ENCODE measurements at places on chromosomes 1 and 21.

GRCh38 chr1:16215882-16216753, 3.7 kb upstream of the ARHGEF19 start:
- no peak for DNase-seq

GRCh38 chr1:61842863-61843514, 100.7 kb downstream of the PATJ start:
- DNase-seq, result no peak

DNA sequence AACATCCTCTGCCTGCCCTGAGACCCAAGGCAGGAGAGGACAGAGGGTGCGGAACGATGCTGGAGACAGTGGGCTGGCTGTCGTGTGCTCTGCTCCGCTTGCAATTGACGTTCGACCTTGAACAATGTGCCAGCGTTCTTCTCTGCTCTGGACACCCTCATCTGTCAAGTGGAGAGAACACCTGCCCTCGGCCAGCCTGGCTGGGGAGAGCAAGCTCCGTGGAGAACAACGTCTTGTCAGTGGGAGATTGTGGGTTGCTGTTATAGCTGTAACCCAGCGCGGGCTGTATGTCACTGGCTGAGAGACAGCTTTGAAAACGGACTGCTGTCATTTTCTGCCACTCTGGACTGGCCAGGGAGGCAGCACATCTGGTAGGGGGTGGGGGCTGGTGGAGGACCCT, 14.7 kb downstream of the KIAA1614 start:
- DNase-seq, result no peak

GRCh38 chr1:207904391-207904790, 6.5 kb downstream of the CD34 start:
- DNase-seq, result no peak

DNA sequence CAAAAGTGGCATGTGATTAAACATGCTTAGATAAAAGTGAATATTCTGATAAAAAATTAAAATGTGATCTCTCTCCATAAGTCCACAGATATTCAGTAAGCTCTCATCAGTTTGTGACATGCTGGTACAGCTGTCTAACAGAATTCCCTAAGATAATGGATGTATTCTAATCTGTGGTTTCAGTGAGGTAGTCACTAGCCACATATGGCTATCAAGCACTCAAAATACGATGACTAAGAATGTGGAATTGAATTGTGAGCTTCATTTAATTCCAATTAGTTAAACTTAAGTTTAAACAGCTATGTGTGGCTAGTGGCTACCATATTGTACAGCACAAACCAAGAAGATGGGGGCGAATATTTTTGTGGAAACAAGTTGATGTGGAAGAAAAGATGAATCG, 4.1 kb upstream of the REG4 start:
- no peak for DNase-seq

GRCh38 chr1:227795732-227796131, 19.7 kb upstream of the PRSS38 start:
- no peak for DNase-seq

DNA sequence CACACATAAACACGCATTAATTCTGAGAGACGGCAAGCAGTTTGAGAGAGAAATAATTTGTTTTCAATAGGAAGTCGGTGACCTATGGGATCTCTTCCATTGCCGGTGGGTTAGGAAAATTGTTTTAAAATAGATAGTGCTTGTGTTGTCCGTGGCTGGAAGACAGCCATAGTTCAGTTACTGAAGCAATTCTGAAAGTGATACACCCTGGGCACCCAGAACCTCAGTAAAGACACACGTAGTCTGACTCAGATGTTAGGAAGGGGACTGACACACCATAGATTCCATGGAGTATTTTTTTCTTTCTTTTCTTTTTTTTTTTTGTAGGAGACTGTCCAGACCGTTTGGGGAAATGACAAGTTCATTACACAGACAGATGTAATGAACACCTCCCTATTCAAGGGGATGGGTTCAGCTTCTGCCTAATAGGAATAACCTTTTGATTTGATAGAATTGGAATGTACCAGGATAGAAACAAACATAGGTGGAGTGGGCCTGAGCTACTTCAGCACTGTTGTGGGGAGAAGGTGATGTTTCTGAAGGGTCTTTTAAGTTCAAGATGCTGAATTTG, 1.6 kb downstream of the C1orf21 start:
- DNase-seq, result no peak

- DNase-seq, result no peak
These were observed 96.2 kb downstream of the ZMYM4 start for GRCh38 chr1:35364741-35365140.

- DNase-seq, result no peak
These were observed 398 bp upstream of the SLC30A10 start for GRCh38 chr1:219928791-219929118.

DNA sequence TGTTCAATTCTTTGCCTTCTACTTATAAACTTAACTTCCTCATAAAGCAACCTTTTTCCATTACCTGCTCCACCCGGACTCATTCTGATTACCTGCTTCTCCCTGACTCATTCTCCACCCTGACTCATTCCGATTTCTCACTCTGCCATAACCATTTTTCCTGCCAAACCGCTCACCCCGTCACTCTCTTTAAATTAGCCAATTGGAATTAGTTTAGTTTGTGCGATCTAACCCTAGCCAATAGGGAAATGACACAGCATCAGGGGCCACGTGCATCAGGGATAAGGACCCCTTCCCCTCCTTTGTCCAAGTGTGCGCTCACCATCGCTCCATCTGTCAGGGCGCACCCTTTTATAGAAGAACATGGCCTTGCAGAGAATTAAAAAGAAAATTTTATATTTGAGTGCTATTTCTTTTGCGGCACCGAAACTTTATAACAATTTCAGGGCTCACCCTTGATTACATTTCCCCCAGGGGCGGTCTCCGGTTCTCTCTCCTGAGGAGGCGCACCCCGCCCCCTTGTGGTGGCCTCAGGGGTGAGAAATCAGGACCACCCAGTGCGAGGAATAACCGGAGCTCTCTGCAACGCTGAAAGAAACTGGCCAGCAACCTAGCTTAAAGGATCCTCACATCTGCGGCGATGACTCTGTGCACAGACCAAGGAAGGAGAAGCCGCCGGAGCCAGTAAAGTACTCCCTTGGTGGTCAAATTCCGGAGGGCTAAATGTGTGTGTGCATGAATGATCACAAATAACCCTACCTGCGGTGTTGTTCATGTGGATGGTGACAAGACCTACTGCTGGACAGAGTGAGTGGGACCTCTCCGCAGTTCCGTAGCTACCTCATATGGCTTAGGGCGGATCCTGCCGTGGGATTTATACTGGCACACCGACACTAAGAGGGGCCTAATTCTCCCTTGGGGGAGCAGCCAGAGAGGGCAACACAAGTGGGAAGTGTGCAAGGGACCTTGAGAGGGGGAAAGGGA, 30.3 kb upstream of the CBR3 start:
- no peak for DNase-seq

- DNase-seq, result no peak
These were observed 6.2 kb downstream of the KRTAP10-12 start for GRCh38 chr21:44702973-44703730.

GRCh38 chr21:41916888-41917433, 36.9 kb downstream of the C2CD2 start:
- no peak for DNase-seq

DNA sequence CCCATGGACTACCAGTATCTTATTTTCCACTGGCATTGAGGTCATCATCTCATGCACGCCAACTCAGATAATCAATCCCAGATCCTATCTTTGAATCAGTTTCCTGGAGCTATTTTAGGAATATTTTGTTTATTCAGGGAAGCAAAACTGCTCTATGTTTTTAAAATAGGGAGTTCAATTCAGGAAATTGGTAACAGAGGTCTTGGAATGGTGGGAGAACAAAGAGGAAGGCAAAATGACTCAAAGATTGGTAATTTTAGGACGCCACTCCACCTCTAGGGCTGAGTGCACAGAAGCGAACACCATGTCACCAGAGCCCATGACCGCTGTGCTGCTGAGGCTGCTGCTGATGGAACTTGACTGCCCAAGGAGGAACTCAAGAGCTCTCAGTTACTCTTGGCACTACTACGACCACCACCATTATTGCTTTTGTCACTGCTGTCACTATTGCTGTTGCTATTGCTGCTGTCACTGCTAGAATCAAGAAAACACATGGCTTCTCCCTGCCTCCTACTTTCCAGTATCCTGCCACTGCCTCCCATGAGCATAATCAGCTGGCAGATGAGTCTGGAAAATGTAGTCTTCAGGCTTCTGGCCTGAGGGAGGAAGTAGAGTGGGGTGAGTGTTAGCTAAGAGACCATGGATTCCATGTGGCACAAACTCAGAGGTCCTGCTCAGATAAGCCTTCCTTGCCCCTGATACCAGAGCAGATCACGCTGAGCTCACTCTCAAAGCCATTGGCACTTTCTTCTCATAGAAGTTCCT, 71.6 kb upstream of the CNIH3 start:
- DNase-seq, result no peak

DNA sequence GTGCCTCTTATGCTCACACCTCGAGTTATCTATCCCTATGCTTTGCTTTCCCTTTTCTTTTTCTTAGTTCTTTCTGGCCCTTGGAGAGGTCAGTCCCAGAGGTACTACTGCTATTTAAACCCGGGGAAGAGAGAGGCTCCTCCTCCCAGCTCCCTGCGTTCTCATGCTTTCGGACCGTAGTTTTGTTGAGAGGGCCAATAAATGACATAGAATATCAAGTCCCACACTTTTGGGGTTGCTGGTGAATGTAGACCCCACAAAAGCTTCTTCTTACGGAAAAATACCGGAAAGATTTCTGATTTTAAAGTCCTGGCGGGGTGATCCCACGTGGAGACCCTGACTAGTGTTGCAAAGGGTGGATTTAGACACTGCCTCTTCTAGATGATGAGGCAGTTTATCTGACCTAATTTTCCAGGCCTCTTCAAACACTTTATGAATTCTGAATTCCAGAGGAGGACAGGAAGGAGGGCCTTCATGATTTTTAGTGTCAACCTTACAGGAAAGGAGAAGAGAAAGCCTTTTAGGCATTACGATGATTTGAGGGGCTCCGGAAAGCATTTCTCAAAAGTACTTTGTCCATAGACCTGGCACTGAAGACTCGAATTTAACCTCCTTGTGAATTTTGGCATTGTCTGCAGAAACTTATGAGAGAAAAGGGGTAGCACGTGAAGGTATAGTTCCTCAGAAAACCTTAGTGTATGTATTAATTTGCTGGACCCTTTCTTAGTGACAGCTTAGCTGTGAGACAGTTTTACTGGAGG, 694 bp downstream of the TMEM167B start:
- no peak for DNase-seq

GRCh38 chr1:159587461-159587951, at the start of gene APCS:
APCS (plus strand) TSS chr1:159587826; CDS start chr1:159587922, 96 bp downstream.
- no peak for DNase-seq

DNA sequence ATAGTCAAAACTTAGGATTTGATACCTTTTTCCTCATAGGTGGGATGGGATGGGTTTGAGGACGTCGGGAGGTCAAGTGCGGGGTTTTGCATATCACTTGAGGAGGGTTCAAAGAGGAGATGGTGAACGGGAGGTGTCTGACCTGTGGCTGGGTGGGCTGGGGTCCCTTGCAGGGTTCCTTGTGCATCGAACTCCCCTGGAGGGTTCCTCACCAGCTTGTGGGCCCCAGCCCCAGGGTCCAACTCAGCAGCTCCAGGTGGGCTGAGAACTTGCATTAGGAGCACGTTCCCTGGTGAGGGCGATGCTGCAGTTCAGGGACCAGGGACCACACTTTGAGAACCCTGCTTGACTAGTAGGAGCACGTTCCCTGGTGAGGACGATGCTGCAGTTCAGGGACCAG, 23.2 kb downstream of the TRPM2 start:
- DNase-seq, result no peak

All from stimulated activated CD4-positive, alpha-beta T cell treated with anti-CD3 and anti-CD28 coated beads, TNF-alpha, amount 100 ng/mL, for 1 hour (primary cell).